Glomerular endothelial cell (primary cell): ENCODE measurements at places on chromosomes 5 and 9. TPM values are rescaled to one million over a fixed set of nuclear protein-coding genes. Genes with fewer than 3 reads are reported as not detected.

GRCh38 chr9:79684711-79685575 lies 113.2 kb downstream of the TLE4 start:
- no peak for DNase-seq

Gene NOP16
- 18.1 and 27.2 TPM in 2 replicates for total RNA-seq

GRCh38 chr9:88777498-88778312 lies 213.6 kb upstream of the S1PR3 start:
- DNase-seq = no peak

DNA sequence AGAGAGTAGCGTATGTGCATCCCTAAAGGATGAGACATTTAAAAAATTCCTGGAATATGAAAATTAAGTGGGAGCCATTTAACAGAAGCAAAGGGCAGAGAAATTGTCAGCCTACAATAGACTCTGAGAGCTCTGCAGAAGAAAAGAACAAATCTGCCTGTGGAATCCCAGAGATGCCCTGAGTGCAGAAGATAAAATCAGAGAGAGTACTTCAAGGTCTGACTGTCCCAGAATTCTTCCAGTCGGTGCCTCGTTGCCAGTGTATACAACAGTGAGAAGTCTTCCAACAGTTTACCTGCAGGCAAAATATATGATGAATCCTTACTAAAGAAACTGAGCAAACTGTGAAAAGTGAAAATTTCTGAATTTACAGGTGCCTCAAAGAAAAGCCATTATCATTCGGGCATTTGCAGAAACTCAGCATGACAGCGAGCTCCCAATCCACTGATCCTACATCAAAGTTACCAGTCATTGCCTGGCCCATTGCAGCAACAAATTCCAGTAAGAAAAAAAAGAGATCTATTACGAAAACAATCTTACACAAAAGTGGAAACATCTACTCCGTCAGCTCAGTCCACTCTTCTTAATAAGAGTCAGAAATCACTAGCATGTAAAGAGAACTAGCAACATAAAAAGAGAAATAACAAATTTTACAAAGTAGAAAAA lies 92.8 kb upstream of the VCAN start:
- DNase-seq = no peak

Gene MUSK
- not detected in 2 replicates for total RNA-seq

GRCh38 chr5:158007336-158007735 lies 148.4 kb upstream of the CLINT1 start:
- no peak for DNase-seq

Gene OR1J4
- not detected in 2 replicates for total RNA-seq

GRCh38 chr9:114587345-114588202 lies at the start of gene ATP6V1G1:
Gene ATP6V1G1 (plus strand): TSS chr9:114587769. CDS start chr9:114587839, 70 bp downstream.
- peak; percentile 88 for DNase-seq

DNA sequence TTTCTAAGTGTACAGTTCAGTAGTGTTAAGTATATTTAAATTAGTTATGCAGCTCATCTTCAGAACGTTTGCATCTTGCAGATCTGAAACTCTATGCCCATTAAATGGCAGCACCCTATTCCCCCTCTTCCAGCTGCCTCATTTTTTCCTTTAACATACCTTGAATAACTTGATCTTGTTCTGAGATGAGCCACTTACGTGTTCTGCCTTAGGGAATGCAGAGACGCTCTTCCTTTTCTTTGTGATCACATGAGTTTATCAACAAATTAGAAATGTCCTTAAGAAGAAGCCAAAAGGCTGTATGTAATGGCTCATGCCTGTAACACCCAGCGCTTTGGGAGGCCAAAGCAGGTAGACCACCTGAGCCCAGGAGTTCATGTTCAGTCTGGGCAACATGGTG lies 57.6 kb downstream of the SLC46A2 start:
- no peak for DNase-seq

Gene SPATA31E1
- total RNA-seq = not detected in 2 replicates

DNA sequence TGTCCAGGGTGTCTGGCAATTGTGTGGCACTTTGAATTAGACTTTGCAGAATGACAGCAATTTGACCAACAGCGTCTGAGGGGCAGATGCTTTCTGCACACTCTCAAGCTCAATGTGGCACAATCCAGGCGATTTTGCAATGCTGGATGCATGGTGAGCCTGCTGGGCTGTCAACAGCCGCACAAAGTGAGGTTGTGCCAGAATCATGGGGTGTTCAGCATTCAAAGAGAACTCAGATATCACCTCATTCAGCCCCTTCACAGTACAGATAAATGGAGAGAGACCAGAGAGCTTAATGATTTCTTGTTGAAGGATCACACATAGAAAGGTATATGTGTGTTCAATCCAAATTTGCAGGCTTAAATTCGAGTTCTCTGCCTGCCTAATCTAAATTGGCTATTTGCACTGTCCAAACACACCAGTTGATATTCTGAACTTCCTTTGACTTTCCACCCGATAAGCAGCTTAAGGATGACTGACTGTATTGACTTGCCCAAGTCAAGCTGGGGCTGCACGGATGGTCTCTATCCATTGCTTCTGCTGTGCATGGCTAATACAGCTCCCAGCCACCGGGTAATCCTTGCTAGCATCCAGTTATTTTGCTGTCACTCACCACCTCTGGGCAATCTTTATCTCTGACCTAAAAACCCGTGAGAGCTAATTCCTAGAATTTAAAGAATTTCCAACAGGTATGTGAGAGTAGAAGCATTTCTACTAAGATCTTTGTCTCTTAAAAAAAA lies 157.9 kb upstream of the TAS2R1 start:
- DNase-seq = no peak

- no peak for DNase-seq
Measured at GRCh38 chr5:10400831-10401230, 40.8 kb upstream of the ROPN1L start.

- no peak for DNase-seq
Measured at GRCh38 chr5:139634541-139634940, 13.6 kb upstream of the CXXC5 start.

Gene MRPL50
- total RNA-seq = 11.4 and 12.8 TPM in 2 replicates

Gene STXBP1
- 53.1 and 56.3 TPM in 2 replicates for total RNA-seq

DNA sequence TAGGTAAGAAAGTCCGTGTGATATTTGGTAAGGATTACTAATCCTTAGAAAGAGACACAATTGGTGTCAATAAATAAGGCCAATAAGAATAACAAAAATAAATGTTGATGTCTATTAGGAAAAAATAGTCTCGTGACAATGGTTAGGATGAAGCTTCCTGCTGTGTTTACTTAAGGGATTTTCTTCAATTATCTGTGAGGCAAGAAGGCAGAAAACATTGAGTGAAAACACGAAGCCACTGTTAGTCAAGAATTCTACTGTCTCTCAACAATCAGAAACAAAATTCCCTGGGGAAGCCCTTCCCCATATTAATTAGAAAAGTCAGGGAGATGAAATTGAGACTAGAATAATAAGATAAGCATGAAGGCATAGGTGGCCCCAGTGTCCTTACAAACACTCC lies 149.0 kb downstream of the SYK start:
- DNase-seq = no peak

- no peak for DNase-seq
Measured at GRCh38 chr5:119287547-119288111, 68.2 kb upstream of the TNFAIP8 start.

GRCh38 chr5:116487045-116487444 lies 87.6 kb downstream of the SEMA6A start:
- DNase-seq = no peak

GRCh38 chr5:134538296-134538695 lies 12.8 kb downstream of the JADE2 start:
- no peak for DNase-seq

- peak; percentile 14 for DNase-seq
Measured at GRCh38 chr9:108182950-108183381, 672.8 kb downstream of the ACTL7B start.

Gene CER1
- not detected in 2 replicates for total RNA-seq

GRCh38 chr9:35529161-35529823 lies 39.4 kb downstream of the RUSC2 start:
- DNase-seq = no peak

- no peak for DNase-seq
Measured at GRCh38 chr5:165836046-165836445, 2330.6 kb downstream of the MAT2B start.

Gene GRIA1
- not detected in 2 replicates for total RNA-seq

DNA sequence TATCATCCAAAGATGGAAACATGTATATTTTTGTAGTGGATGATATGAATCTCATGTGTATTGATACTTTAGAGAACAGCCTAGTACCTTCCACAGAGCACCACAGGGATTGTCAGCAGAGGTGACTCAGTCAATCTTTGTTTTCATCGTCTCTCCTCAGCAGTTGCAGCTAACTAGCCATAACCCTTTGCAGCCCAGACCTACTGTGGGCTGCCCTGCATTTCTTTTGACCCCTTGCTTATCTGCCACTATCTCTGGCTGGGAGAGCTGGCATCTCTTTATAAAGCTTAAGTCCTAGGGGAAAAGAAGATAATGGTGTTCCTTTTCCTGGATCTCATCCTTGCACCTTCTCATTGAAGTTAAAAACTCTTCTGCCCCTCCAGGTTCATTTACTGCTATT lies 28.7 kb downstream of the HMGCR start:
- DNase-seq = no peak

DNA sequence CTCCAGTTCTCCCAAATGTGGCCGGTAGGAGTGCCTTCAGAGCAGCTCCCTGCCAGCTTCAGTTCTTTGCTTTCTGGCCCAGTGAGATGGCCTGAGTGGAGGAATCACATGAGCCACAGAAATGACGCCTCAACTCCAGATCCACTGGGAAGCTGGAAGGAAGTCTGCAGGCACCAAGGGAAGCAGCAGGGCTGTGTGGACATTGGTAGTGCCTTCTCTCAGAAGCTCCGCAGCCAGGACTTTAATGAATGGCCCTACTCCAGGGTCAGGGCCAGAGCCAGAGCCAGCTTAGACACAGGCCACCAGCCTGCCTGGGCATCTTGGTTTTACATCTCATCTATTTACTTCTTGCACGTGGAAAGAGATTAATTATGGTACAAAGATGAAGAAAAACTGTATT lies 12.0 kb upstream of the PSMB7 start:
- no peak for DNase-seq

DNA sequence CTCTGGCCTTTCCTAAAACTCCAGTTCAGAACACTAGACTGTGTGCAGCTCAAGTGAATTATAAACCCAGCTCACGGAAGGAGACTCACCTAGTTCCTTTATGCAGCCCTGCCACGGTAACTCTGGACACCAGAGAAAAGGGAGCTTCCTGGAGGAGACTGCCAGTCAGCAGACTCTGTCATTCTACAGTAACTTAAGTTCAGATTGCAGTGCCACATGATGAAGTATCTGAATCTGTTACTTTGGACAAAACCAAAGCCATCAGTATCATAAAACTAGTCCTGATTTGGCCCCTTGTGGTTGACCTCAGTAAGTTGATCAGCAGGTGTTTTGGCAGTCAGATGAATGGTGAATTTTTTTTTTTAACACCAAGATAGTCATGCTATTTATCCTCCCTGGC lies 2.7 kb downstream of the MTRR start:
- no peak for DNase-seq

GRCh38 chr9:126708178-126708577 lies 94.5 kb downstream of the LMX1B start:
- no peak for DNase-seq

- no peak for DNase-seq
Measured at GRCh38 chr9:70044490-70045307, 1.1 kb downstream of the MAMDC2 start.

- no peak for DNase-seq
Measured at GRCh38 chr5:18653216-18653752, 1019.0 kb downstream of the TAF11L14 start.

DNA sequence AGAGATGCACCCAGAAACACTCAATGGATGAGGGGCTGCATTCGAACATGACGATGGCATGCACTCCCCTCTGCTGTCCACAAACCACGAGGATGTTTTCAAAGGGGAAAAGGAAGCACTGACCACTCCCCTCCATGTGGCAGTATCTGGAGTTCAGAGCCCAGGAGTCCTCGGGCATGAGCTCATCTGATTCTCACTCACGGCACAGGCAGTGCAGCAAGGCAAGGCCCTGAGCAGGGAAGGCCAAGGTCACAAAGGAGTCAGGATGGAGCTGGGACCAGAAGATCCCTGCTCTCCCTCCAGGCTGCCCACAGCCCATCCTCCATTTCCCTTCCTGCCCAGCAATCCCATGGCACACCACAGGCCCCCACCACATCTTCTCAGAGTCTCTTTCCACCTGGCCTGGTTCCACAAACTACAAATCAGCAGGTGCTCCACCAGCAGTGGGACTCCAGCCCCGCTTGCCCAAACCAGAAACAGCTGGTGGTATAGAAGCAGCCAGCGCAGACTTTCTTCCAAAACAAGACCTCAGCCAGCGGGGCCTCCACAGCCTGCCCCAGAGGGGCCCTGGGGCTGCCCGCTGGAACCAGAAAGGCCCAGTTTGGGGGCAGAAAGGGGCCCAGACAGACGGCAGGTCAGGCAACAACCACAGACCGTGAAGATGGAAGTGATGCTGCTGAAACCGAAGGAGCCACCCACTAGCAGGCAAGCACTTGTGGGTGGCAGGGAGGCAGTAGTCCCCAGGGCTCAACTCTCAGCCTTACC lies 12.2 kb downstream of the TNIP1 start:
- no peak for DNase-seq

Gene NTRK2
- total RNA-seq = 0.35 and 0.97 TPM in 2 replicates

DNA sequence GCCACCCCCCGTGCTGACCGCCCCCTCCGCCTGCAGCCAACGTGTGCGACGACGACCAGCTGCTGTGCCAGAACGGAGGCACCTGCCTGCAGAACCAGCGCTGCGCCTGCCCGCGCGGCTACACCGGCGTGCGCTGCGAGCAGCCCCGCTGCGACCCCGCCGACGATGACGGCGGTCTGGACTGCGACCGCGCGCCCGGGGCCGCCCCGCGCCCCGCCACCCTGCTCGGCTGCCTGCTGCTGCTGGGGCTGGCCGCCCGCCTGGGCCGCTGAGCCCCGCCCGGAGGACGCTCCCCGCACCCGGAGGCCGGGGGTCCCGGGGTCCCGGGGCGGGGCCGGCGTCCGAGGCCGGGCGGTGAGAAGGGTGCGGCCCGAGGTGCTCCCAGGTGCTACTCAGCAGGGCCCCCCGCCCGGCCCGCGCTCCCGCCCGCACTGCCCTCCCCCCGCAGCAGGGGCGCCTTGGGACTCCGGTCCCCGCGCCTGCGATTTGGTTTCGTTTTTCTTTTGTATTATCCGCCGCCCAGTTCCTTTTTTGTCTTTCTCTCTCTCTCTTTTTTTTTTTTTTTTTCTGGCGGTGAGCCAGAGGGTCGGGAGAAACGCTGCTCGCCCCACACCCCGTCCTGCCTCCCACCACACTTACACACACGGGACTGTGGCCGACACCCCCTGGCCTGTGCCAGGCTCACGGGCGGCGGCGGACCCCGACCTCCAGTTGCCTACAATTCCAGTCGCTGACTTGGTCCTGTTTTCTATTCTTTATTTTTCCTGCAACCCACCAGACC lies 80.2 kb downstream of the NTNG2 start:
- DNase-seq = no peak
